ENCODE measurements at places on chromosomes 3 and 15.
A peak's percentile ranks its signal among the peaks of the same experiment; 100 is the strongest.

GRCh38 chr3:30081904-30082303 lies 524.5 kb upstream of the TGFBR2 start:
- no peak for DNase-seq

DNA sequence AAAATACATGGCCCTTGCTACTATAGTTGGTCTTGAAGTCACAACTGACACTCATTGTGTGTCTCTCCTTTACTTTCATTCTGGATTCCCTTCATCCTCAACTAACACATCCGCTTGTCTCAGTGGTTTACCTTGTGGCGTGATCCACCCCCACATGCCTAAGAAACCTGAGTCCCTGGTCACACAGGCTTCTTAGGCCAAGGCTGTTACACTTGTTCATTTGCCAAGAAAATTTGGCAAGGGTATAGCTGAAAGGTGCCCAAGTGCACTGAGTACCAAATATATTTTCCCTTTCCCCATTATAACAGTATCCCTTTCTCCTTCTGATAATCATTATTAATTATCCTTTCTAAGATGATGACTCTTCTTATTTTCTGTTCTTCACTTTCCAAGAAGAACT lies 207.6 kb upstream of the STAC start:
- no peak for DNase-seq

GRCh38 chr3:14614862-14615261 lies 36.7 kb upstream of the CCDC174 start:
- DNase-seq, result no peak

GRCh38 chr3:170483485-170484262 lies 65.0 kb downstream of the CLDN11 start:
- no peak for DNase-seq

GRCh38 chr15:63223463-63223862 lies 34.1 kb downstream of the RAB8B start:
- DNase-seq, result no peak

GRCh38 chr3:81249540-81250029 lies 511.9 kb downstream of the GBE1 start:
- DNase-seq, result no peak

DNA sequence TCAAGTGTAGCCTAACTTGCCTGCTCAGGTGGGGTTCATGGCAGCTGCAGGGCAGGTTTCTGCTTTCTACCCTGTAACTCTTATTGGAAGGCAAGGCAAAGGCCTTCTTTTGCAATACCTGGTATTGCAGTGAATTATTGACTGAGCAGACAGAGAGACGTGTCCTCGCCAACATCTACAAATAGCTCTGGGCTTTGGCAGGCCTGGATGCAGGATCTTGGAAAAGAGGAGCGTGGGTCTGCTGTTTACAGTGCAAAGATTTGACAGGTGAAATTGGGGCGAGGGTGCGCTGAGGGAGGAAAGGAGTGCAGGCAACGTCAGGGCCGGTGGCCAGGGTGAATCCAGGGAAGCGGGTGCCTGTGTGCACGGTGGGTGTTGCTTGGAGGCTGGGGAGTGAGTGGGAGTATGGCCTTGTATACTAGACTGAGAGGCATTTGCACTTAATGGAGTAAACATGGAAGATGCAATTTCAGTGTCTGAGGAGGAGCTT lies 44.5 kb downstream of the ST6GAL1 start:
- DNase-seq, result no peak

DNA sequence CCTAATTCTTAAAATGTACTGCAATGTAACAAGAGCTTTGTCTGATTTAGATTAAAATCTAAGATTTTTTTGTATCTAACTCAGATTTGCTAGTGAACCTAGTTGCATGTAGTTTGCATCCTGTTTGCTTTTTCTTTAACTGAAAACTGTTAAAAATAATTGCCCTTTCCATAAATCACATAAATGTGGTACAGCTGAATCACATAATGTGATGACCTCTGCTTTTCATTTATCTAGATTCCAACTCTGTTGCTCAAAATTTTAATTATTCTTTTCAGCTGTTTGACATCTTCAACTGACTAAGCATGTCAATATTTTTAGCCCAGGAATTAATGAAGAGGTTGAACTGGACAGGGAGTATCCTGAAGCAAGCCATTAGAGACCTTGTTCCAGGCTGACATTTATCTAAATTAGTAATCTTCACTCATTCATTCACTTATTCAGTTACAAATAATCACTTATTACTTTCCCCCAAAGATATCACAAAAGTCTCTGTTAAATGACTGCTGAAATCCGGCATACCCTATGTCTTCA lies 101.9 kb upstream of the PLXND1 start:
- DNase-seq, result no peak

DNA sequence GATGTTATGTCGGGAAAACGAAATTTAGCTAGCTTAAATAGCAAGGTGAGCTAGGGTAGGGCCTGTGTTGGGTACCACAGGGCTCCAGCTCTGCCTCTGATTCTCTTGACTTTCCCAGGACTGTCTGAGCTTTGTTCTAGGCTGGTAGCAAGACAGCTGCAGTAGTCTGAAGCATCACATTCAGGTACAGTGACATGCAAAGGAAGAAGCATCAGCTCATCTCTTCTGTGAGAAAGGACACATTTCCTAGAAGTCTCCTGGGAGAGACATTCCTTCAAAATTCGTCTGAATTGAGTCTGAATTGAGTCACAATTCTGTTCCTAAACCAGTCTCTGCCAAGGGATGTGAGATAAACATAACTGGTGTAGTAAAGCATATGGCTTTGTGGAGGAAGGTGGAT lies 8.5 kb upstream of the UBXN7 start:
- no peak for DNase-seq

- DNase-seq, result no peak
Observed at GRCh38 chr15:60077581-60078359, 73.7 kb downstream of the FOXB1 start.

GRCh38 chr3:5572168-5572567 lies 384.7 kb downstream of the EDEM1 start:
- DNase-seq, result no peak

GRCh38 chr3:12345584-12346494 lies 57.0 kb downstream of the PPARG start:
- DNase-seq, result no peak

- DNase-seq, result no peak
Observed at GRCh38 chr15:87681104-87681503, 575.4 kb downstream of the NTRK3 start.

DNA sequence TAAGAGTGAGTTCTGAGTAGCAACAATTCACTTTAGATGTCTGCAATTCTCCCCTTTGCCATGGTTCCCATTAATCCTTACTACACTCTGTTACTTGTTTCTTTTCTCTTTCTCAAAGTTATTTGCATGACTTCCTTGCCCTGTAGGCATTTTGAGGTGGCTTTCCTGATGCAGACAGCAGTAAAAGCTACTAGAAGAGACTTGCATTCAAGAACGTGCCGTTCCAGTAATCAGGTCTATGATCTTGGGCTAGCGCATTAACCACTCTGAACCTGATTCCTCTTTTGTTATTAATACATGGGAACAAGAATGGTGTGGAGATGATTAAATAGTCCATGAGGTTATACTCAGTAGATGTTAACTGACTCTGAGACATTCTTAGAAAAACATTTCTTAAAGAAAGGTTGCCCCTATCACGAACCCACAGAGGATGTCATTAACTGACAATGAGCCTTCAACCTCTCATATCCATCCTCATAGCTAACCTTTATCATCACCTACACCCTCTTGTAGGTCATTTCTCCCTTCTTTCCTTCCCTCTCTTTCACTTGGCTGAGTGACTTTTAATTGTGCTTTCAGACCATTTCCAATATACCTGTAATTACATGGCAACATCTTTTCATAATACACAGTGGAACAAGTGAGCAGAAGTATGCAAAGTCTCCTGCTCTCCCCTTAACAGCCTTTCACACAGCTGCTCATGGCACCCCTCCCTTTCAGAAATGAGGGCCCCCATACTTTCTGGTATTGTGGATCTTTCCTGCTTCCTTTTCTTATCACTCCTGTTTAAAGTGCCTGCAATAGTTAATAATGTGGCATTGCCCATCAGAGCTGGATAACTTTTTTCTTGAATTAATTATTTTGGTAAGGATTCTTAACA lies 175.9 kb downstream of the CHST2 start:
- no peak for DNase-seq

DNA sequence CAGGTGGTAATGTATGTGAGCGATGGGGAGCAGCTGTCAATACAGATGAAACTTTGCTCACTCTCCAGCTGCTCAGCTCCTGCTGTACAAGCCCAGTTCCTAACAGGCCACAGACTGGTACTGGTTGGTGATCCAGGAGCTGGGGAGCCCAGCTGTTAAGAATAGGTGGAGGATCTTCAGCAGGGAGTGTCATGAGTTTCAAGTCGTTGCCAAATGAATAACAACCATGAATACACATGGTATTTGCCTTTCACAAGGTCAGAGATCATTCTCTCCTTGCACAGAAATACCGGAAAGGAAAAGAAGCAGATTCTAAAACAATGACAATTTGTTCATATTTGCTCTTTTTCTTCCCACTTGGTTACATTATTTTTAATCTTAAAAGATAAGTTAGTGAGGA lies 5.1 kb downstream of the PLSCR1 start:
- no peak for DNase-seq

DNA sequence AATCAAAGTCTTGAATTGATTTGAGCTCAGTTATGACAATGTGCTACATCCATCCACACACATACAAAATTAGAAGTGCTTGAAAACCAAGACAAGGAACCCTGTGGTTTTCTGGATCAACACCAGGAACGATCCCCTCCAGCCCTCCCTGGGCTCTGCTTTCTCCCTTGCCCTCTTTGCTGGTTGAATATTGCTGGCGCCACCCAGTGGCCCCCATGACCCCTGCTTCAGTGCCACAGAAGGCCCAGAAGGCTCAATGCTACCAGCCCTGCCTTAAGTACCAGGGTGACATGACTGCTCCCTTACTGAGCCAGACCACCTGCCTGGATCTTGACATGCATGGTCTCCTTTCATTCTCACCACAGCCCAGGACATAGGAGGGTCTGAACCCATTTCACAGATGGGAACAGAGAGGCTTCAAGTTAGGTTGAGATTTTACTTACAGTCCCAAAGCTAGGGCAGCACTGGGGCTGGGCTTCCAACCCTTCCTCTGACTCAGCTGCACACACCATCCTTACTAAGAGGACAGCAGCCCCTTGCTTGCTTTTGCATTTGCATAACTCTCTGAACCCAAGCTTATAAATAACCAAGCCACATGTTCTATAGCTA lies 15.0 kb downstream of the IL12A start:
- DNase-seq, result peak; percentile 9

DNA sequence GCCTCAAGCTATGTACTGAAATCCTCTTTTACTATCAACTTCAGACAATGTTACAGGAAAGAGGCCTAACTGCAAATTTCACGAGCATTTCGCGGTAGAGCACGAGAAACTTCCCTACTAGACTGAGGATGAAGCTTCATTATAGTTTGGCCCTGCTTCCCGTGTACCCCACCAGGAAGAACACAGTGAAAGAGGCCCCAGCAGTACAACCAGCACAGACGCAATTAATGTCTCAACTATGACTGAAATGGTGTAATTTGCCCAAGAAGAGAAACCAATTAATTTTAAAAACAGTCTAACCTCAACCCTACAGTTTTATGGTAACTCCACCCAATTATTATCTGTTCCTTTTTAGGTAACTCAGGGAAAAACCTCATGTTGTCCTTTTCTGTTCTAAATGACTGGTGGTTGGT lies 12.1 kb downstream of the CHSY1 start:
- DNase-seq, result no peak

GRCh38 chr3:88433568-88433967 lies 283.8 kb downstream of the C3orf38 start:
- no peak for DNase-seq

DNA sequence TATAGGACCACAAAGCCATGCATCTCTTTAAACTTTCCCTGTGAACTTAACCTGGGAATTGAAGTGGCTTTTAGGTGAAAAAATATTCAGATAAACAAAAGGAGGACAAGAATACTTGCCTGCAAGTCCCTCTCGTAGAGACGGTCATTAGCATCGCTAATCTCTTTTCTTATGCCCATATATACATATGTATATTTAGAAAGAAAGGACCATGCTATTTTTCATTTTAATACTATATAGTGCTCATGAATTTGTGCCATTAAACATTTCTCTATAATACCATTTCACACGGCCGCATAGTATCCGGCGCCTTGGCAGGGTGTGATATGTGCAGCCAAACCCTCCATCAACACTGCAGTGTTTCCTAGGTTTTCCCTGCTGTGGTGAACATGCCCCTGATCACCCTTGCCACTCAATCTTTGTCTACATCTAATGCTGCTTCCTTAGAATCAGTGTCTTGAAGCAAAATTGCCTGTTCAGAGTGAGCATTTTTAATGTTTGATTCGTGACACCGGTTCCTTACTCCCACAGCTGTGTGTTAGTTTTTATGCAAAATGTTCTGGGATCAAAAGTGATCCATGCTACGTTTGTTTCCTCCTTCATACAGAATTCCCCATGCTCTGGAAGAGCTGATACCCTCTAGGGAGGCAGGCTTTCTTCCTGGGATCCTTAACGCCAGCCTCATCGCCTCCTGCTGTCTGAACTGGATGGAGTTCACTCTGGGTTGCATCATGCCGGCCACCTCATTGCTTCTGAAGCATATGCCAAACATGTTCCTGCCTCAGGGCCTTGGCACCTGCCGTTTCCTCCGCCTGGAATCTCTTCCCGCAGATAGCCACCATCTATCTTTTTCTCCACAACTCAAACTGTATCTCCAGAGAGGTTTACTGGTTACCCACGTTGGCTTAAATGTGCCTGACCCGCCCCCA lies 118.1 kb downstream of the FBLN2 start:
- no peak for DNase-seq

- no peak for DNase-seq
Observed at GRCh38 chr15:101062471-101063171, 143.5 kb downstream of the LRRK1 start.

DNA sequence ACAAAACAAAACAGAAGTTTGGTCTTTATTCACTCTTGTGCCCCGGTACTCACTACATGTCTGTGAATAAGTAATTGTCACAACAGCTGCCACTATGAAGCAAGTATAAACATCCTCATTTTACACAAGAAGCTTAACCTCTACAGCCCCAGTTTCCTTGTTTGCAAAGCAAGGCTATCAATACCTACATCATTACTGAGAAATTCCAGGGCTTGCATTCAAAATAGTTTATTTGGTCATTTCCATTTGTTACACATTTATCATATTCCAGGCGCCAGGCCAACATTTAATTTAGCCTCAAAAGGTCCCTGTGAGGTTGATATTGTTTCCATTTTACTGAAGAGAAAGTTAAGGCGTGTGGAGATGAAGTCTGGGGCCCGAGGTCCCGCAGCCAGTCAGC lies 161.4 kb upstream of the LRTM1 start:
- no peak for DNase-seq

DNA sequence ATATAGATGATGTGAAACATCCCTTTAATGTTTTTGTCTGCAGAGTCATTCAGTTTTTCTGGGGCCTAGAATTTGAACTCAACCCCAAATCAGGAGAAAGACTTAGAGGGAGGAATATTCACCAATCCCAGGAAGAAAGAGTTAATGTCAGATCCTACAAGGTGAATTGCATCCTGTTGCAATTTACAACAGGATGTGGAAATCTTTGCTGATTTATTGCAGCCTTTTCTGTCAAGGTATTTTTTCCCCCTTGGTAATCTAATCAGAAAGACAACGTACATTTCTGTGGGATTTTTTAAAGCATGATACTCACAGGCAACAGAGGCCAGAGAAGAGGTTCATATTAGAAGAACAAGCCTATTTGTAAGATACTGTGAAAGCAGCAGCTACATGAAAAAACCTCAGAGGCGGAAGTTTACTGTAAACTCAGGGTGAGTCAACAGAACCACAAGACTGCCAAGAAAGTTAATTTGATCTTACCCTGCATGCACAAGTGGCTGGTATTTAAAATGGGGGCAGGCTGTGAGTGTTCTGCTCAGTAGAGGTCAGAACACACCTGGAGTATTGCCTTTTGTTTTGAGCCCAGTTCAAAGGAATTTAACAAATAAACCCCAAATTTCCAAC lies 531.9 kb downstream of the AGBL1 start:
- no peak for DNase-seq

Data from activated T-cell treated with anti-CD3 and anti-CD28 coated beads for 4 hours (primary cell).